Eye (tissue), 1 donor: ENCODE measurements at places on chromosomes 2 and 18.

- DNase-seq = no peak
These were observed 298.2 kb upstream of the ZC3H15 start for GRCh38 chr2:186187854-186188253.

DNA sequence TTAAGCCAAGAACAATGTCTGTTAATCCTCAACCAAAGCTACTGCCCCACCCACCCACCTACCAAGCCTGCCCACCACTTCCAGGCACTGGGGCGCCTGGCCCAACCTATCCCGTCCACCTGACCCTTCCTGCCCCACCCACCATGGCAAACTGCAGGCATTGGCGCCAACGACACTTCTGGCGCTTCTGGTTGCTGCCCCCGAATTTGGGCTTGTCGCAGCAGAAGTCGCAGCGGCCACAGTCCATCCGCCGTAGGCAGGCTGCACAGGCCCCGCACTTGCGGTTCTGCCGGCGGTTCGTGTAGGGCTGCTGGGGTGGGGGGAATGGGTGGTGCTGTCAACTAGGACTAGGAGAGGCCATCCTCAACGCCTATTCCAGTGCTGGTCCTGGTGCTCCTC, 7.3 kb downstream of the MBD1 start:
- no peak for DNase-seq

GRCh38 chr2:128579825-128580224, 261.2 kb upstream of the HS6ST1 start:
- no peak for DNase-seq

- DNase-seq = no peak
These were observed 171.9 kb downstream of the FMNL2 start for GRCh38 chr2:152506843-152507242.

GRCh38 chr18:48675912-48676311, 137.1 kb downstream of the CTIF start:
- DNase-seq = no peak

DNA sequence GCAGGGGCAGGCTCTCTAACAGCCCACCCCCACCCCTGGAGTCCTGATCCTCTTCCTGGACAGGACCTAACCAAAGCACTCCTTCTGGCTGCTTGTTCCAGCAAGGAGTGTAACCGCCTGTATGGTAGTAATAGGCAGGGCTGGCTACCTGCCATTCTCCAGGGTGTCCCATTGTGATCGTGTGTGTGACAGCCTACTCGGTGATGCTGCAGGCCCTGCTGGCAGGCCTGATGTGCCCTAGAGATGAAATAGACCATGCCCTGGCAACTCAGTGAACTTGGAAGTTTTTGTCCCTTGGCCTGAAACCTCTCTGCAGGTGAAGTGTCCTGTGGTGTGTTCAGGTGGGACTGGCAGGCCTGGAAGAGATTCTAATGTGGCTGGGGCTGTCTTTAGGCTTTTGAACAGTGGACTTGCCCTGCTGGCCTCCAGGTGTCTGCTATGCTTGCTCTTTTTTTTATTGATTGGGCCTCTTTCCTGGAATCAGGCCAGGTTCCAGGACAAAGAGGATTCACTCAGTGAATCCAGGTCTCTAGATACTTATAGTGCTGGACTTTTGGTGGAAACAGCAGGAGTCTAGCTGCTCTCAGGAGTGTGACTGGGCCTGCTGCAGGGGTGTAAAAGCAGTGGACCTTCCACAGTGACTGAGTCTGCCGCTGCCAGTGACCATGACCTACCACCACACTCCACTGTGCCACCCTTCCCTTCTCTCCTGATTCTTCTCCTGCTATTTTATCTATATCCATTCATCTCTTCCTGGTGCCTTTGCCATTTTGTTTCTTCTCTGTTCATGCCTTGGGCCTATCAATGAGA, 132.1 kb downstream of the CTIF start:
- no peak for DNase-seq

DNA sequence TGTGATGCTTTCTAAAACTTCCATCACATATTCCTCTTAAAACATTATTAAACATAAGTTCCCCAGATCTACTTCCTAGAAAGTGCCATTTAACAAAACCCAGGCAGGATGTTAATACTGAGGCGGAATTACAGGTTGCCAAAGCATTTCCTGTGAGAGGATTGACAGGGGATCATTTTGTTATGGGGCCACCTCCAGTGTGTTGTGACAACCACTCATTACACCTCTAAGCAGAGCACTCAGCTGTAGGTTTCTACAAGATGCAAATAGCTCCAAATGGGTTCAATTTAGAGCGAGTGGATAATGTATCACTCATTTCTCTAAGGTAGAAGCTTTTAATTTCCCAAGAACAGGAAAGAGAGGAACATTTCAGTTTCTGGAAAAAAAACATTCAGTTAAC, 1429.5 kb upstream of the ACVR2A start:
- DNase-seq = no peak

GRCh38 chr2:241110089-241110606, 8.1 kb upstream of the MTERF4 start:
- no peak for DNase-seq

GRCh38 chr2:35495182-35495581, 860.4 kb upstream of the CRIM1 start:
- no peak for DNase-seq

DNA sequence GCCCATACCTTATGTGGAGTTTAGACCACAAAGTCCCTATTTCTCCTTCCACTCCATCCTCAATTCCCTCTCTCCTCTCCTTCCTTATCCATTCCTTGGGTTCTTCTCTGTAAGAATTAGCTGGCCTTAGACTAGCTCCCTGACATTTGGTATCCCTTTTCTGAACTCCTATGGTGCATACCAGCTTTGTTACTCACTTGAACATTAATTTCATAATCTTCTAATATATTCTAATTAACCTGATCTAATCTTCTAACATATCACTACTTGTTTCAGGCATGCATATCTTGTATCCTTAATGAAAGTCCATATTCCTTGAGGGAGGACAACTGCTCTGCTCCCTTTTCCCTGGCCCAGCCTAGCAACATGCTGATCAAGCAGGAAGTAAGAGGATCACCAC, 66.4 kb downstream of the EHD3 start:
- DNase-seq = no peak

DNA sequence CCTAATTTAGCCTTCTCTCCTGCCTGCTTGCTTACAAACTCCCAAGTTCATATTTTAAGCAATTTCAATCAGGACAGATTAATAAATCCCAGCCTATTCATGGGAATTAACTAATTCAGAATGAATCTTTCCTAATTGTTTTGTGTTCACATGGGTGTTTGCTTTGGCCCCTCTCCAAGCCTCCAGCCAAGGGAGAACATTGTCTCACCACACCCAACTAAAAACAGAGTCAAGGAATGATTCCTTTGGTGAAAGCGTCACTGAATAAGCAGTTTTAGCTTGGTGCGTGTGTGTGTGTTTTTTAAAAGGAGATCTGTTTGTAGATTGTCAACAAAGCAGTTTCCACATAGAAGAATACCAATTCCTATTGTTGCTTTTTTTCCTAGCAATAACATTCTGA, 43.0 kb upstream of the DSG1 start:
- DNase-seq = no peak

DNA sequence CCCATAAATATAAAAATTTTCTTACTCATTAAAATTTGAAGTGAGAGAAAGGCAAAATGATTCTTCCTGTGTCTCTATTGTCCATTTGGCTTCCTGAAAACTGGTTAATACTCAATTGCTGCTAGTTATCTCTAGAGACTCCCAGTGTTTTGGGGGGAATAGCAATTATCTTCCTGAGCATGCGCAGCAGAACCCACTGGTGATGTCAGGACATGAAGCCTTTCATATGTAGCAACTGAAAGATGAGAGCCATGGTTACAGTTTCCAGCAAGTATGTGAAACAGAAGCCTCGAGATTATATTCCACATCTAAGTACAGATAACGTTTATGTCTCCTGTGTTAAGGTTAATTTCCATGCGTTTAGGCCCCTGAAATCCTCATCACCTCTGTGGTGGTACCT, 254.3 kb upstream of the FIGN start:
- DNase-seq = peak; percentile 24

DNA sequence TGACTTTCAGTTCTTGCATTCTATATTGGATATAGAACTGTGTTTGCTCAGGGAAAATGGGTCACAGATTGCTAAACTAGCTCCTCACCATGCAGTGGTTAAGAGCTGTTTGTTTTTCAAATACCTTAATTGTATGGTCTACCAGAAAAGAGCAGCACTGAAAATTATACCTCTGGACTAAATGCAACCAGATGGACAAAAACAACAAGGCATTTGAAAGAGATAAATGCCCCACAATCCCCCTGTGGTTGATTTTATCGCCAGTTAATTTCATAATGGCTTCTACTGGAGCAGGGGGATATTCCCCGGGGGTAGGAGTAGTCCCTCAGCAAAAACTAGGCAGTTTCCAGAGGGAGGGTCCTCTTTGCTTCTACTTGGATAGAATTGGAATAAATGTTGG, 267.9 kb upstream of the TNP1 start:
- peak; percentile 33 for DNase-seq

GRCh38 chr2:144067506-144067905, 452.4 kb downstream of the ZEB2 start:
- no peak for DNase-seq

- no peak for DNase-seq
These were observed 127.7 kb upstream of the SLC14A2 start for GRCh38 chr18:45487581-45487980.

DNA sequence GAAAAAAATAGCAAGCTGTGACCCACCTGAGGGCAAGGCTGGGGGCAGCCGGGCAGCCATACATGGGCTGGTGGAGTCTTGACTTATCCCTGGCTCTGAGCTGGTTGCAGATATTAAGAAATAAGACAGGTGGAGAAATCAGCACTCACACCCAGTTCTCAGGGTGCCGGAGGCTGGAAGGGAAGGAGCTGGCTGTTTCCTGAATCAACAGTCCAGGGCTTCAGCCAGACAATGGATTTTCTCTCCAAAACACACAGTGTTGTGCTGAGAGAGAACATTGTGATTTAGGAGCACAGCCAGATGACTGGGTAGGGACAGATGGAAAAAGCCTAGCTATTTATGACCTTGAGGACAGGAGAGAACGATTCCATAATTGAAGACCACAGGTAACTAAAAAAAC, 208.8 kb downstream of the LDLRAD4 start:
- DNase-seq = no peak

- DNase-seq = no peak
These were observed 11.0 kb downstream of the ERFE start for GRCh38 chr2:238169708-238170251.

DNA sequence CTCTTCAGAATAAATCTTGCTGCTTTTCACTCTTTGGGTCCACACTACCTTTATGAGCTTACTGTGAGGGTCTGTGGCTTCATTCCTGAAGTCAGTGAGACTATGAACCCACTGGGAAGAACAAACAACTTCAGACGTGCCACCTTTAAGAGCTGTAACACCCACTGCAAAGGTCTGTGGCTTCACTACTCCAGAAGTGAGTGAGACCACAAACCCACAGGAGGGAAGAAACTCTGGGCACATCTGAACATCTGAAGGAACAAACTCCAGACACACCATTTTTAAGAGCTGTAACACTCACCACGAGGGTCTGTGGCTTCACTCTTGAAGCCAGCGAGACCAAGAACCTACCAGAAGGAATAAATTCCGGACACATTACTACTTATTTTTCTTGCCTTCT, 964.1 kb upstream of the NXPH2 start:
- no peak for DNase-seq

DNA sequence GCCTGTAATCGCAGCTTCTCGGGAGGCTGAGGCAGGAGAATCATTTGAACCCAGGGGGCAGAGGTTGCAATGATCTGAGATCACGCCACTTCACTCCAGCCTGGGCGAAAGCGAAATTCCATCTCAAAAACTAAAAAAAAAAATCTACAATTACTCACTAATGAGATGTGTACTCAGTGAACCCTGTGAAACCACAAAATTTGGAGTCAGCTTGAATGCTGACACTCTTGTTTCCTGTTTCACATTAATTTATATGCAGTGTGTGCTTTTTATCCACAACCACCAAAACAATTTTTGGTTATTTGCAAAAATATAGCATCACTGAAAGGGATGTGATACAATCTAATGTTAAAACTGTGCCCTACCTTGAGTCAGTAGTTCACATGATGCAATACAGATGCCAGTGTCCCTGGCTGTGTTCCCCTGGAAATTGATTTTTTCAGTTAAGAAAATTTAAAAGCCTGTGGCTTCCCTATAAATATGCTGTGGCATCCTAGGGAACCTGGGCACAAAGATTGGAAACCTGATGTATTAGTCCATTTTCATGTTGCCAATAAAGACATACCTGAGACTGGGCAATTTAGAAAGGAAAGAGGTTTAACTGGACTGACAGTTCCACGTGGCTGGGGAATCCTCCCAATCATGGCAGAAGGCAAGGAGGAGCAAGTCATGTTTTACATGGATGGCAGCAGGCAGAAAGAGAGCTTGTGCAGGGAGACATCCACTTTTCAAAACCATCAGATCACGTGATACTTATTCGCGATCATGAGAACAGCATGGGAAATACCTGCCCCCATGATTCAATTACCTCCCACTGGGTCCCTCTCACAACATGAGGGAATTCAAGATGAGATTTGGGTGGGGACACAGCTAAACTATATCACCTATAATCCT, 337.5 kb upstream of the NT5C1B start:
- DNase-seq = no peak

GRCh38 chr2:9103663-9104277, 100.3 kb upstream of the MBOAT2 start:
- no peak for DNase-seq

DNA sequence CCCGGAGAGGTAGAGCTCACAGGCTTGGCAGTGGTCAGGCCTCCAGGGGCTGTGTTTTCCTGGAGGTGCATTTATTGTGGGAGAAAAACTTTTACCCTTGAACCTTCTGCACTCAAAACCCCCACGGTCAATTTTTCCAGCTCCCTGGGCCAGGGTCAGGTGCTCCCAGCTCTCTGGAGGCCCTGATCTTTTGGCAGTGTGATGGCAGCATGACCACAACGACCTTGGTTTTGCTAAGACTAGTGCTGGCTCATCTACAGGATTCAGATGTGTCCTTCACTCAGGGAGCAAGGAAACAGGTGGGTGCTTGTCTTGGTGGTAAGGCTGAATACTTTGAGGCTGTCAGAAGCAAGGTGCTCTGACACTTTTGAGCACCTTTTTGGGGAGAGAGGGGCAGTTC, 92.3 kb downstream of the CCDC93 start:
- DNase-seq = no peak

DNA sequence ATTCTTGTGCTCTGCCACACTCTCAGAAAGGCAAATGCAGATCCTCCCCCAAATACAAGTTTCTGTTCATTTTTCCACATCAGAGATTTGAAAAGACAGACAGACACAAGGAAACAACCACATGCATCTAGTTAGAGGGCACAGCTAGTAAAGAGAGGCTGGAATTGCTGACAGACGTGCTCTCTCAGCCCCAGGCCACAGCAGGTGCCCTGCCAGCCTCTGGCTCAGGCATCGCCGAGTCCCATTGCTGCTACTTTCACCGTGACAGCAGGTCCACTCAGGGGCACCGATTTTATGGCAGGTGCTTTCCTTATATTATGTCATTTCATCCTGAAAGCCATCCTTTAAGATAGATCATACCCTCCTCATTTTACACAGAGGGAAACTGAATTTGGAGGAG, 507.5 kb downstream of the EIPR1 start:
- no peak for DNase-seq

GRCh38 chr2:67839668-67840067, 223.1 kb downstream of the C1D start:
- DNase-seq = no peak
